ENCODE measurements at places on chromosomes 5 and 9. TPM values are rescaled to one million over a fixed set of nuclear protein-coding genes. Genes with fewer than 3 reads are reported as not detected.

The CER1 gene
- 0.44 TPM for polyA plus RNA-seq

The EGFLAM gene
- polyA plus RNA-seq, result 10.6 TPM

The IL9 gene
- polyA plus RNA-seq, result not detected

The FCN2 gene
- 0.33 TPM for polyA plus RNA-seq

The FOXD4L3 gene
- not detected for polyA plus RNA-seq

The WNK2 gene
- polyA plus RNA-seq, result 10.3 TPM

The PRDM9 gene
- not detected for polyA plus RNA-seq
